Frontal cortex (tissue), 4 donors: ENCODE measurements at places on chromosomes 12 and 14.

DNA sequence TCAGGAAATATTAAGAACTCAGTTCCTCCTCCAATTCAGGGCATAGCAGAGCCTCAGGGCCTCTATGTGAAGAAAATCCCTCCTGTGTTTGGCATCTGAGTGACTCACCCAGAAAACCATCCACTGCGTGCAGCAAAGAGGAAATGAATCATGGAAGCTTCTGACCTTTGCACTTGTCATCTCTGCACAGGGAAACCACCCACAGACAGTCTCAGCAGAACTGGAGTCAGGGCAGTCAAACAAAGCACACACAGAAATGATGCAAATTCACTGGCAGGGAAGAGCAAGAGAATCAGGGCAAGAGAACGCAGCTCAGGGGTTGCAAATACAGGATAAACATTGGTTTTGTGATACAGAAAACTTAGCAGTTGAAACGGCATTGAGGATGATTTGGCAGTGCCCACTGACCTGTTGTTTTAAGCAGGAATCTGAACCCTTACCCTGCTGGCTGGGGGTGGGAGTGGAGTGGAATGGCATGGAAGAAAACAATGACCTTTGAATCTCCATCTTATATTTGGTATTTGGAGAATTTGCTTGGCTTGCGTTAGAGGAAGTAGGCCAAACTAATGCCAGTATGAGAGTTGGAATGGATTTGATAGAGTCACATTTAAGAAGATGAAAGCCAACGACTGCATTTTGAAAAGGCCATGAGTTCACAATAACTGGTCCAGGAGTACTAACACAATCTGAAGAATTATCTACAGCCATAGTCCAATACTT lies 53.5 kb downstream of the PHLDA1 start:
- peak; percentile 34 for DNase-seq

DNA sequence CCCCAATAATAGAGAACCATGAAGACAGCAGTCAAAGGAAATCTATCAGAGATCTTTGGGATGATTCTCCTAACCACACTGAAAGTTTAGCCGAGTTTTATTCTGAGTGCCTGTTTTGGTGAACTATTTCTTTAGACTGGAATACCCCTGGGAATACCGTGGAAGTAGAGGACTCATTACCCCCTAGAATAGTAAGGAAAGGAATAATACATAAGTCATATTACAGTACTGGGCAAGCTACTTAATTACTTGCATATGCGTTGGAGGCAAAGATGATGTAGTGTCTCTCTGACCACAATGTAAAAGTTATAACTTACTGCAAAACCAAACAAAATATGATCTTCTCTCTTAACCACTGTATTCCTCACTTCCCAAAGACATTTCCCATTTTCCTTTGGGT lies 25.5 kb downstream of the ZC2HC1C start:
- no peak for DNase-seq

DNA sequence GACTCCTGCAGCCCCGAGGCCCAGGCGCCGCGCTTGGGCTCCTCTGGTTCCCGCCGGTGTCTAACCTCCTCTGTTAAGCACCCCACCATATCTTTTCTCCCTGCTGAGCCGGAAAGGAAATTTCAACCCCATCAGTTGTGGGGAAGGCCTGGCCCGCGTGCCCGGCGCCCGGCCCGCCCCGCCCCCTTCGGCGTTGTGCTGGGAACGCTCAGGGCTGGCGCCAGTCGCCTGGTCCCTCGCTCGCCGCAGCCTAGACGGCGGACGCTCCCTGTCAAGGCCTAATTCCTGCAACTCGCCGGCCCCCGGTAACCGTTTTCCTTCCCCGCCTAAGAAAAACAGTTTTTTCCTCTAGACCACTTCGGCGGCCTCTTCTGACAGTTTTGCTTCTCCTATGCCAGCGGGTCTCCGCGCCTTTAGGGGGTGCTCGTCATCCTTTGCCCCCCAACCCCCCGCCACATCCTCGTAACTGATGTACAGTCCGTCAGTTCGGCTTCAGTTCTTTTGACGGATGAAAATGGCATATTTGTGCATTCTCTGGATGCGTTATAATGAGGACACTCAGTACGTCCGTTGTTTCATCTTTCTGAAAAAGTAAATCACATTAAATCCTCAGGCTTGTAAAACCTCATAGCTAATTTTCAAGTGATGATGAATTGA lies 506 bp upstream of the NAP1L1 start:
- DNase-seq, result no peak

DNA sequence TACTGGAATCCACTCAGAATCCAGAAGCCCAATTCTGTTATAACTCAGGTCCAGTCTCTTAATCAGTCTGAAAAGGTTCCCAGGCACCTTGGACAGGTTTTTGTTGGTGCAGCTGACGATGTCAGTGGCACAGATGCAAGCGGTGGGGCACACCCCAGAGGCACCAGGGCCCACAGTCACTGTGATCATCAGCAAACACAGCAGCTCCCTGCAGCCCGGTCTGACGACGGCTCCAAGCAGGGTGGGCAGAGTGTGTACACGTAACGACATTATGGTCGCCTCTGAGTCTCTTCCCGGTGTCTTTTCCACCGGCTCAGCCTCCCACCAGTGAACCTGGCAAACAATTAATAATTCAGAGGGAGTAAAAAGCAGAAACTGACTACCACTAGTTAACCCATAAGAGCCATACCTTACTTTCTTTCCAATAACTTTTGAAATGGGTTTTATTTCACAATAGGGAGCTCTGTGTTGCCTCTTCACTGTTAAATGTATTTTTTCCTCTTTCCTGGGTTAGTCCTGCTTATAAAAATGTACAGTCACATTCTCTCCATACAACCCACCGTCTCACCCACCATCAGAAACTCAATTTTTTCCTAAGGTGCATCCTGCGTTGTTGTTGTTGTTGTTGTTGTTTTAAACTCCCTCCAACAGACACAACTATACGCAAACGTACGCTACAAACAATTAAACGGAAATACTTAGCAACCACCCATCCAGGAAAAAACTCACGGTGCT lies 521 bp upstream of the PCED1B start:
- DNase-seq, result peak; percentile 18

DNA sequence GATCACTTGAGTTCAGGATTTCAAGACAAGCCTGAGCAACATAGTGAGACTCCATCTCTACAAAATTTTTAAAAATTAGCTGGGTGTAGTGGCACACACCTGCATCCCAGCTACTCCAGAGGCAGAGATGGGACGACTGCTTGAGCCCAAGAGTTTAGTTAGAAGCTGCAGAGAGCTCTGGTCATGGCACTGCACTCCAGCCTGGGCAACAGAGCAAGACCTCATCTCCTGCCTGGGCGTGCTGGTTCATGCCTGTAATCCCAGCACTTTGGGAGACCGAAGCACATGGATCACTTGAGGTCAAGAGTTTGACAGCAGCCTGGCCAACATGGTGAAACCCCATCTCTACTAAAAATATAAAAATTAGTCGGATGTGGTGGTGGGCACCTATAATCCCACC lies 20.2 kb downstream of the CLIP1 start:
- no peak for DNase-seq

- no peak for DNase-seq
Measured at GRCh38 chr12:1914114-1914911, 4.1 kb downstream of the CACNA2D4 start.

GRCh38 chr14:53964249-53964648 lies 7.6 kb upstream of the BMP4 start:
- DNase-seq, result no peak

DNA sequence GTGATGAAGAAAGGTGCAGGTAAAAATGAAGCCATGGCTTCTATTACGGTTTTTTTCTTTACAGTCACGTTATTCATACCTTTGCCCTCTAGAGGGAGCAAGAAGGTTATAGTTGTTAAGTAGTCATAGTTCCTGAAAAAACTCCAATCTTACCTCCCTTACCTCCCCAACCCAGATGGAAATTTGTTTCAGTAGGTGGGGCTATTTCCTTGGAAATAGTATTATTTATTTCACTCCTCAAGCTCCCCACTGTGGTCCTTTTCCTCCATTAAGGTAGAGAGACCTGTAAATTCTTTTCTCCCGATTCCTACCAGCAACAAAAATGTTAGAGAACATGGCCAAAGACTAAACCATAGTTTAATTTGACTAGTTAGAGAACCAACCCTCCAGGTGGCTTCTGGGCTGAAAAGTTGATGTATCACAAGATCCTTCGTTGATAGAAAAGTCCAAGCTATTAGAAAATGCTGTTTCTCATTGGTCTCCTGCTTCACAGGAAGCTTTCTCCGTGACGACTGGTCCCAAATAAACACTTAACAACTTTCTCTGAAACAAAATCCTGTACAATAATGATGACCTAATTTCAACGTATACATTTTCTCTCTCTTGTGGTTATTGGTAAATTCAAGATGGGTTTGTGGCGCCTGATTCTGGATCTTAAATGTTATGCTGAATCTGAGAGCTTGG lies 43.5 kb downstream of the TMX1 start:
- peak; percentile 52 for DNase-seq

DNA sequence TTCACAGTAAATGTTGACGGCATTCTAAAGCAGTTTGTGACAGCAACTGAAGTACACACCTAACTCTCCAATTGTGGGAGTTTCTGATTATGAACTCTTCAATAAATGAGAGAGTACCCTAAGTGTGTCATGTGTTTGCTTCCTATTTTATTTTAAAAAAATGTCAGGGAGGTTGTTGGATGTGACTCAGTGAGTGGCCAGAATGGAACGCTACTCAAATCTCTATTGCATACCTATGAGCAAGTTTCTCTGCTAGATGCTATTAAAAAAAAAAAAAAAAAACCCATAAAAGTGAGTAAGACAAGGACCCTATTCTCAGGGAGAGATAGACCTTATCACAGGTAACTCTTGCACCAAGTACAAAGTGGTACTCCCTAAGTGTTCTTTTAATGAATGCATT lies 256.6 kb downstream of the BTG1 start:
- DNase-seq, result no peak

- DNase-seq, result no peak
Measured at GRCh38 chr12:52223406-52224039, 9.5 kb upstream of the KRT7 start.

GRCh38 chr12:116630762-116631161 lies 71.6 kb downstream of the MAP1LC3B2 start:
- no peak for DNase-seq

DNA sequence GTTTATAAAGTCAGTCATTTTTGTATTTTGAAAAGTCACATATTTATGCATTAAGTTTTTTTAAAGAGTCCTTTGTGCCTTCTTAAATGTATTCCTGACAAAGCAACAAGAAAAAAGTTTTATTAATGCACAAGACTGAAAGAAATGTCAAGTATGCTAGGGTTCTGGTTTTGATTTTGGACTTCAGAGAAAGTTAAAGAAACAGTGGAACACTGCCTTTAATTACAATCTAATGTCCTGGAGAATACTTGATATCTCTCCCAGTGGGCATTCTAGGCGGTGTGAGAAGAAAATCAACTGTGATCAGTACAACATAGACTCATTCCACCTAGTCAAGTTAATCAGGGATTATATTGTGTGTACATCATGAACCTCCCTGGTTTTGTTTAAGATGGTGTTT lies 49.9 kb downstream of the PRICKLE1 start:
- DNase-seq, result no peak
